SJCRH30 (cell line): ENCODE measurements at places on chromosomes 11 and 22. TPM values are rescaled to one million over a fixed set of nuclear protein-coding genes. Genes with fewer than 3 reads are reported as not detected.

- DNase-seq = no peak
Observed at GRCh38 chr22:46770726-46771125, 8.3 kb downstream of the TBC1D22A start.

HTR3B gene
- total RNA-seq = not detected in 2 replicates

DNA sequence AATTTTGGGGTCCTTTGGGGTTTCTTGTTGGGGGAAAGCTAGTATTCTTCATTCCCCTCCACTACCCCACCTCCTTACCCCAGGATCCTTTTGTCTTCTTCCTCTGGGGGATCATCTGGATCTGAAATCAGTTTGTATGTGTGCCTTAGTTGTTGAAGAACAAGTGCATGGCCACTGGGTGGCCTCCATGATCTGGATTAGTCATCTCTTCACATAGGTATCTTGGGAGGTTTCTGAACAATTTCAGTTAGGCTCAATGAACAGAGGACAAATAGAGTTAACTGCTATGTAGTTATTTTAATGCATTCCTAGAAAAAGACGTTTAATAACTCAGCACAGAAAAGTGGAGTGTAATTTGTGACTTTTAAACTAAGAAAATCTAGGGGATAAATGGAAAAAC is 7.1 kb upstream of the VWA5A start:
- DNase-seq = peak; percentile 46

GRCh38 chr22:48101704-48102103 is 1339.3 kb downstream of the TBC1D22A start:
- no peak for DNase-seq

DNA sequence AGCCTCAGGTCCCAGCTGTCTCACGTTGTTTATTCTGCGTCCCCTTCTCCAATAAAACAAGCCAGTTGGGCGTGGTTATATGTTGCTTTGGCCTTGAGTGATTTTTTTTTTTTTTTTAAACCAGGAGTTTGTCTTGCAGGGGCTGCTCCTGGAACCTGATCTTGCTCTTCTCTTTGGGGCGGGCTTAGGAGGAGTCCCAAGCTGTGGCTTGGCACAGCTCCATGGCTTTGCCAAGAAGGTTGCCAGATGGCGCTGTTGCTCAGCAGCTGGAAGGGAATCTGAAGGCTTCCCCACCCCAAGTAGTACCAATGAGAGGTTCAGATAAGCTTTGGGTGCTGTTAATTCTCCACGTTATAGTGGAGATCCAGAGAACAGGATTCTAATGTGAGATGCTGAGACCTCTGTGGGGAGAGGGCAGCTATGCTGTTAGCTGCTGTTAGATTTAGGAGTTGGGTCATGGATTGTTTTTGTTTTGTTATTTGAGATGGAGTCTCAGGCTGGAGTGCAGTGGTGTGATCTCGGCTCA is 2.0 kb upstream of the FERMT3 start:
- DNase-seq = peak; percentile 98

DNA sequence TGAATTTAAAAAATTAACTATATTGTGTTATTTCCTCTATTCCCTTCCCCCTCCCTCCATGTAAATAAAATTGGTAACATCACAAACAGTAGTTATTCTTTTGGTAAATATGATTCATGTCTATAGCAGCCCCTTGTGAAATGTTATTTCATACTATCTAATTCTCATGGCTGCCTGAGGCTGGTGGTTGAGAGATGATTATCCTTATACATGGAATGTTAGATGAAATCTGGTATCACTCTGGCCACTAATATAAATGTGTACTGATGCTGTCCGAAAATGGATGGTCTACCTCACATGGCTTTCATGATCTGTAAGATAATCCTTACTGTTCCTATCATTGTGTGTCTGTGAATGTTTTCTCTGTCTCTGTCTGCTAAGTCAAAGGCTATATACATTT is 25.0 kb upstream of the EXPH5 start:
- DNase-seq = no peak

KCNE3 gene
- not detected in 2 replicates for total RNA-seq

PATE2 gene
- total RNA-seq = 0.25 TPM in 1 of 2 replicates, not detected in the other

DNA sequence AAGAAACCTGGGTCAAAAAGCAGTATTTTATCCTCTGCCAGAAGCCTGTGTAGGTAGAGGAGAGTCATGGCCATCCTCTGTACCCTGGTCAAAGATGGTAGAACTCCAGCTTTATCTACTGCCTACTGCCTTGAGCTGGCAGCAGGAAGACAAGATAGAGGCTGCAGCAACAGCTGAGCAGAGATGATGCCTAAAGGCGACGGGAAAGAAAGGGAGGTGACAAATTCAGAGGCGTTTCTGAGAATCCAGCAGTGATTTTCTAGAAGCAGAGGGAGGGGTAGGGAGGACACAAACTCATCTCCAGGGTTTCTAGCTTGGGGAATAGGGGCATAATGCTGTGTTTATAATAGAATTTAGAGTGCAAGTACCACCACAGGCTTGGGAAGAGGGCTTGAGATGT is 15.5 kb upstream of the C1QTNF4 start:
- no peak for DNase-seq

EHF gene
- not detected in 2 replicates for total RNA-seq

DNA sequence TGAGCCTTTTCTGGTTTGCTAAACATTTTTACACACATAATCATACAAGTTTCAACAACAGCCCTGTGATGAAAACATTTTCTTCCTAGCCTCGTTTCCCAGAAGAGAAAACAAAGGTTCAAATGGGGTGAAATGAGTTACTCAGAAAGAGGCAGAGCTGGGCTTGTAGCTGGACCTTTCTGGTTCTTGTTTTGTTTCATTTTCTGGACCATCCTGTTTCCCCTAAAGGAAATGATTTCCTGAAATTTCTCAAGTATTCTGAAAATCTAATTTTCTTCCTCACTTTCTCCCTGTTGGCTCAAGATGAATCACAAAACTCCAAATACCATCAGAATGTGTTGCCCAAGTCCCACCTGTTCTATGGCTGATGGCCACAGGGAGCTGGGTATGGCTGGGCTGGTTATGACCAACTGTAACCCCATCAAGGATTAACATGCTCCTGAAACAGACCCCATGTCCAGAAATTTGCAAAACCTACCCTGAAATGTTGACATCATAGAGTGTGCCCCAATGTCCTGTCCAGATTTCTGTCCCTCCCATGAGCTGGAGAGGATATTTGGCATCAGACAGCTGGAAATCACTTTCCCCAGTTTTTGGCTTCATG is 6.7 kb upstream of the APOL4 start:
- DNase-seq = no peak
